Stromal cell of bone marrow (primary cell): ENCODE measurements at places on chromosomes 11 and 22.

DNA sequence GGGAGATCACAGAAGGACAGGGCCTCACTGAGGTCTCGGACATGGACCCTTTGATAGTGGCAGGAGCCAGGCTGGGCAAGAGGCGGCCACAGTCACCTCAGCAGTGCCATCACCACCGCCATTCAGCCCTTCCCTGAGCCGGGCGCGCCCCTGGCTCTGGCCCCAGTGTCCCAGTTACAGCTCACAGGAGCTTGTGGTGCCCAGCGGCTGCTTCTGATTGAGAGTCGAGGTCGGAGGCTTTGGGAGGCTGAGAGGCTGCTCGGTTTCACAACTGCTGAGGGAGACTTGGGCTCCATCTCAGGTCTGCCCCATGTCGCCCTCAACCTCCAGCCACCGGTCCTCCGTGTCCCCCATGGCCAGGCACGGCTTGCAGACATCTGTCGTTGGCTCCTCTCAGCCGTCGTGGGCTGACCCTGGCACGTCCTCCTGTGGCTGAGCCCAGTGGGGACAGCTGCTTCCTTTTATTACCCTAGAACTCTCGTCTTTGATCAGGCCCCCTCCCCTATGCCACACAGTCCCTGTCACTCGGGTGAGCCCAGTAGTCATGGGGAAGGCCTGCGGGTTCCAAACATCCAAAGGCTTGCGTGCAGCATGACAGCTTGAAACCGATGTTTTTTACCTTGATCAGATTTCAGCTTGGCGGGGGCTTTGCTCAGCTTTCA, 28.4 kb upstream of the PPP6R3 start:
- no peak for DNase-seq

- DNase-seq = no peak
Measured at GRCh38 chr22:38974170-38974825, 7.8 kb upstream of the APOBEC3B start.

- no peak for DNase-seq
Measured at GRCh38 chr11:72232260-72233055, 7.9 kb downstream of the INPPL1 start.

DNA sequence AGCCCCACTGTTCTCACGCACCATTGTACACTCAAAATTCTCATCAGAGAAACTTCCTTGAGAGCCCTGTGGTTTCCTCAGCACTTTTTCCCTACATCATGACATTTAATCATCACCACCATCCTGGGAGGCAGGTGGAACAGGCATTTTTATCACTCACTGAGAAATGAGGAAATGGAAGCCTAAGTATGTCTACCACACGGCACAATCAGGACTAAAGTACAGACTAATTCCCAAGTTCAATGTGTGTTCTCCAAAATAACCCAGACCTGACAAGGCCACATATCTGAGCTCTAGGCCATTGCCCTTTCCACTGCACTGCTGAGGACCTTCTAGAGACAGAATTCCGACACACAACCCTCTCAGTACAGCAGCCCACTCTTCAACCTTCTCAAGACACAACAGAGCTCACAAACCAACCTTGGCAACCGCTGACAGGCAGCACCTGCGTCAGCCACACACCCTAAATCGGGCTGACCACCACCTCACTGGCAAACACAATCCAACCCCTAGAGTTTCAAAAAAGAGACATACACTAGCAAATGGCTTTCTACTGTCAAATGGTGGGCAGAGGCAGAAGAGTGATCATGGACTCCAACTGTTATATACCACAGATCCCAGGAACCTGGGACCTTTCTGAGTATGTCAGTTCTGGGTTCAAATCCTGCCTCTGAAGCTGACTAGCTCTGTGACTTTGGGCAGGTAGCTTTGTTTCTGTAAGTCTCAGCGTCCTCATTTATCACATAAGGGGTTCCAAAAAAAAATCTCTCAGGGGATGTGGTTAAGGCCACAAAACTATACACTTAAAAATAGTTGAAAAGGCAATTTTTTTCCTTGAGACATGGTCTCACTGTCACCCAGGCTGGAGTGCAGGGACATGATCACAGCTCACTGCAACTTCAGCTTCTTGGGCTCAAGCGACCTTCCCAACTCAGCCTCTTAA, 16.3 kb downstream of the SMCO4 start:
- DNase-seq = no peak

GRCh38 chr11:119912229-119912628, 183.2 kb upstream of the NECTIN1 start:
- DNase-seq = no peak

GRCh38 chr11:10514202-10514601, 26.8 kb downstream of the RNF141 start:
- DNase-seq = no peak

DNA sequence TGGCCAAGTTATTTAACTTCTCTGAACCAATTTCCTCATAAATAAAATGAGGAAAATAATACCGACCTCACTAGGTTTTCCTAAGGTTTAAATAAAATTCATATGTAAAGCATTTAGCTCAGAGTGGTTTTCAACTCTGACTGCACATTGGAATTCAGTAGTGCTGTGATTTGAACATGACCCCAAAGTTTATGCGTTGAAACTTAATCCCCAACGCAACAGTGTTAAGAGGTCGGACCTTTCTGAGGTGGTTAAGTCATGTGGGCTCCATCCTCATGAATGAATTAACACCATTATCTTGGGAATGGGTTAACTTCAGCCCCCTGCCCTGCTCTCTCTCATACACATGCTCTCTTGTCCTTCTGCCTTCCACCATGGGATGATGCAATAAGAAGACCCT, 322.2 kb downstream of the AASDHPPT start:
- DNase-seq = no peak
